ENCODE measurements at places on chromosomes 4 and X. TPM values are rescaled to one million over a fixed set of nuclear protein-coding genes. Genes with fewer than 3 reads are reported as not detected.
A peak's percentile ranks its signal among the peaks of the same experiment; 100 is the strongest.

DNA sequence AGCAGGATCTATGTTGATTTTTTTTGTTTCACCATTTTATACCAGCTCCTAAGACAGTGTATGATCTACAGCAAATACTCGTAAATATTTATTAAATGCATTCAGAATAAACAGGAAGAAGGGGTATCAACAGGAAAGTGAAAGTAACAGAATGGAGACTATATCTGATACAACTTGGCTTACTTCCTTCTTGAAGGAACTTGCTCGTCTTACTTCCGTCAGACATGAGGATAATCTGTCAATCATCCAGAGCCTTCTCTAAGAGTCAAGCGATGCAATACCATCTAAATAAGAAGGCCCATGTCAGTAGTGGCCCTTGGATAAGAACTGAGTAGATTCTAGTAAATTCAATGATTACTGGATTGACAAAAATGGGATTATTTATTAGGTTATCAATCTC is 84.2 kb downstream of the CAMK2D start:
- H3K36me3 ChIP-seq: no peaks in the 10 kb centered on the region
- no peak overlapping the region for H3K4me3 ChIP-seq
- H3K27me3 ChIP-seq: no peaks in the 10 kb centered on the region
- no peak for DNase-seq
- peak overlapping the region; percentile 2 for H3K27ac ChIP-seq

DNA sequence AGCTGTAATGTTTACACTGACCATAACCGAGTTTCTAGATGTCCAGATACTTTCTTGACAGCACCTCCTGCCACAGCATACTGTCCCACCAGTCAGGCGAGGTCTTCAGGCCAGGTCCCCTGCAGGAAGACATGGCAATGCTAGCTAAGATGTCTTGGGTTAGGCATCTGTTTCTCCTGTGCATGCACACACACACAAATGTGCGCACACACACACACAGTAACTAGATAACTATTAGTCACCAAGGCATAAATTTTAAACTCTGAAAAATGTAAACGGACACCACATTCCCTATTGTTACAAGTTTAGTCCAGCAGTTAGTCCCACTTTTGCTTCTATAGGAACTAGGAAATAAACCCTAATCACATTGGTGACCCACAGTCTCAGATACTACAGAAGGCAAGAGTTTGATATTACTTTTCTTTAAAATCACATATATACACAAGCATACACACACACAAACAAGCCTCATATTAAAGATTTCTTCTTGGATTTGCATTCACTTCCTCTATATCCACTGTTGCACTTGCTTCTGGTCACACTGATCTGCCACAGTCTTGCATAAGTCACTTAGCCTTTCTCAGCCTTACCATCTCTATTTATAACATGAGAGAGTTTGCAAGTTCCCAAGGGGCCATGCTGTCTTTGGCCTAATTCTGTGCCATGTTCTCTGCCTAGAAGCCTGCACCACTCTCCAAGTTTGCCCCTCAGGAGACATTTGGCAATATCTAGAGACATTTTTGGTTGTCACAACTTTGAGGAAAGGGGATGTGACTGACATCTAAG is 32.2 kb downstream of the IL21 start:
- no peaks in the 10 kb centered on the region for H3K36me3 ChIP-seq
- peaks cover 9% of the 10 kb centered on the region for H3K4me1 ChIP-seq
- H3K27me3 ChIP-seq: no peaks in the 10 kb centered on the region
- no peak overlapping the region for H3K27ac ChIP-seq
- no peak overlapping the region for H3K4me3 ChIP-seq

GRCh38 chr4:71004281-71004851 is 10.9 kb downstream of the DCK start:
- DNase-seq: peak; percentile 11
- peaks cover 16% of the 10 kb centered on the region for H3K36me3 ChIP-seq
- peaks cover 33% of the 10 kb centered on the region for H3K4me1 ChIP-seq
- H3K4me3 ChIP-seq: peak overlapping the region; percentile 12
- no peaks in the 10 kb centered on the region for H3K27me3 ChIP-seq

GRCh38 chr4:13347517-13348125 is 136.5 kb downstream of the RAB28 start:
- no peaks in the 10 kb centered on the region for H3K36me3 ChIP-seq
- no peaks in the 10 kb centered on the region for H3K4me1 ChIP-seq
- DNase-seq: no peak
- H3K27ac ChIP-seq: no peak overlapping the region
- H3K27me3 ChIP-seq: no peaks in the 10 kb centered on the region

- no peaks in the 10 kb centered on the region for H3K27me3 ChIP-seq
- no peaks in the 10 kb centered on the region for H3K4me1 ChIP-seq
- DNase-seq: no peak
- H3K27ac ChIP-seq: no peak overlapping the region
- no peak overlapping the region for H3K4me3 ChIP-seq
Observed at GRCh38 chr4:111652236-111652635, 493.0 kb upstream of the FAM241A start.

- DNase-seq: no peak
- H3K27ac ChIP-seq: no peak overlapping the region
- H3K4me1 ChIP-seq: no peaks in the 10 kb centered on the region
- H3K36me3 ChIP-seq: no peaks in the 10 kb centered on the region
Observed at GRCh38 chrX:121151293-121151692, 103.9 kb downstream of the GLUD2 start.

The ATP1B4 gene
- not detected for total RNA-seq

DNA sequence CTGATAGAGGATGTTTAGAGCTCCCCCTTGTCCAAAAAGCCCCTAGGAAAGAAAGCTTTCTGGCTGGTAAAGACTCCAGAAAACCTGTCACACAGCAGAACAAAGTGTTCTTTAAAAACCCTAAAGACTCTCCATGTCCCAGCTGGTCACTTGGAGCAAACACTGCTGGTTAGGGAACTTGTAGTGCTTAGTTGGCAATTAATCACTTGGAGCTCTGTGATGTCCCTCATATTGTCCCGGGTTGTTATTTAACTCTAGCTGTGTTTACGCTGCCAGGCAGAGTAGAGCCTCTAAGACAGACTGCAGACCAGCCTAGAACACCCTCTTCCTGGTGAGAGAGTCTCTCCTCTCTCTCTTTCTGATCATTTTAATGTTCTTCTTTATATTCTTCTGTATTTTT is 267.3 kb downstream of the BCOR start:
- H3K4me1 ChIP-seq: no peaks in the 10 kb centered on the region
- no peaks in the 10 kb centered on the region for H3K36me3 ChIP-seq
- no peak for DNase-seq
- no peaks in the 10 kb centered on the region for H3K27me3 ChIP-seq

DNA sequence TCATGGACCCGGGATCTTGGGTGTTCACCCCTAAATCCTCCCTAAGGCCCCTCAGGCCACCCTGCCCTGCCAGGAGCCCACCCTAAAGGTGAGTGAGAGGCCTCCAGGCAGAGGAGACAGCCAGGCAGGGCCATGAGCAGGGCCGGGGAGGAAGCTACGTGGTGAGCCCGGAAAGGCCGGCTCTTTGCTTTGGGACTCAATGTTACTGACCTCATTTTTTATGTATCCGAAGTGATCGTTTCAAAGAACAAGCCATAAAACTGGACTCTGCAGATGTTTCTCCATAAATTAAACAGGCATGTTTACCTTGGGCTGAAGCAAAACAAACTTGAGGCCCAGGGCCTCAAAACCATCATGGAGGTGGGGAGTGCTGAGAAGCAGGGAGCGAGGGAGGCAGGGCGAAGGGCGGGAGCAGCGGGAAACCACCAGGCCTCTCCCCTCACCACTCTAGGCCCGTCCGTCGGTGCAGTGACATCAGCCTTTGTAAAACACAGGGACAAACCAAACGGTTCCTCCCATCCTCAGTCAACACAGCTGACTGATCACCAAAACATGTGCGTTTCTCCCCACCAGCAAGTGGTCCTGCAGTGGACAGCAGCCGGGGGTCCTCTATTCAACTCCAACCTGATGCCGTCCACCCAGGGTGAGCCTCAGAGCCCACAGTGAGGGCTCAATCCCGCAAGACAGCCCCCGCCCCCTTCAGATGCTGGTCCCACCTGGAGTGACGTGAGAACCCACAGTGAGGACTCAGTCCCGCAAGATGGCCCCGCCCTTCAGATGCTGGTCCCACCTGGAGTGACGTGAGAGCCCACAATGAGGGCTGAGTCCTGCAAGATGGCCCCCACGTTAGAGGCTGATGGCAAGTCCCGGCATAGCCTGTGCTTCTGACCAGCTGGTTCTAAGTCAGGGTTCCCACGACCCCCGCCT is 102.9 kb upstream of the LRPAP1 start:
- no peak overlapping the region for H3K27ac ChIP-seq
- no peaks in the 10 kb centered on the region for H3K36me3 ChIP-seq
- no peaks in the 10 kb centered on the region for H3K4me1 ChIP-seq
- DNase-seq: no peak

DNA sequence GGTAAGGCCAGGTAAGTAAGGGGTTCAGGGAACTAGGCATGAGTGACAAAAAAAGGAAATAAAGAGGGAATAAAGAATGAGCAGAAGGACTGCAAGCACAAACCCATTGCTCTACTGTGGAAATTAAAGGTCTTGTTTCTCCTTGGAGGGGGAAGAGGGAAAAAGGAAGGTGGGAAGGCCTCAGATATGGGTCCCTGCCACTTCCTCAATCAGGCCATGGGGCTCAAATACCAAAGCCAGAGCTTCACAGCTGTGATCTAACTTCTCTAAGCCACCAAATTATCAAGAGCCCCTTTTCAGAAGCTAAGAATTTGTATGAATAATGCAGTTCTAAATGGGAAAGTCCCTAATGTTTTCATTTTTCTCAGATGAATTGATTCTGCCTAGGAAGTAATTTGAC is 4.7 kb downstream of the USP51 start:
- no peak overlapping the region for H3K4me3 ChIP-seq
- no peak for DNase-seq
- H3K36me3 ChIP-seq: no peaks in the 10 kb centered on the region
- no peak overlapping the region for H3K27ac ChIP-seq

GRCh38 chr4:153788413-153789276 is at the start of gene SFRP2:
Gene SFRP2 (minus strand): TSS chr4:153789083. CDS start chr4:153788835, 248 bp downstream.
- H3K4me3 ChIP-seq: no peak within 1 kb of the TSS
- H3K4me1 ChIP-seq: peaks cover 48% of the 10 kb centered on the region
- H3K27me3 ChIP-seq: peaks cover 66% of the 10 kb centered on the region

The CACNA1F gene
- 1.1 TPM for total RNA-seq

DNA sequence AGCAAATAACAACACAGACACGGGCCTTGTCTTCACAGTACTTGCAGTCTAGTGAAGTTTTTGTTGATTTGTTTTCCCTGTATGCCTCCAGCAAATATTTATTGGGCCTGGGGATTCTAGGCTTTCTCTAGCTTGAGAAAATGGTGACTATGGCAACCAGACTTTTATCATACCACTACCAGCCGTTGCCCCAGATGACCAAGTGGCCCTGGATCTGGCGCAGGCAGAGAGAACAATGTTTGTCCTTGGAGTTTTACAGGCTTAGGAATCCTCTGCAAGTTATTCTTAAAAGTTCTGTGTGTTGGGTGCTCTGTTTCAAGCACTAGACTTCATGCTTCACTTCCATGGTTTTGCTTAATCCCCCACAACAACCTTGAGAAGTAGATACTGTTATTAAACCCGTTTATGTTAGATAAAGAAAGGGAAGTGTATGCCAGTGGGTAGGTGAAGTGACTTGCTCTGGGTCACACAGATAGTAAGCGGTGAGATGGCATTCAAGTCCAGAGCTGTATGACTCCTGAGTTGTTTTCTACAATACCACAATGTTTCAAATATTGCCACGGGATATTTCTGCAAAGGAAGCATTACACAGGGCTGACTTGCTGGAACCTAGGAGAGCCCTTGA is 94.6 kb downstream of the AKAP4 start:
- H3K36me3 ChIP-seq: no peaks in the 10 kb centered on the region
- peaks cover 3% of the 10 kb centered on the region for H3K27me3 ChIP-seq
- no peak overlapping the region for H3K4me3 ChIP-seq
- no peaks in the 10 kb centered on the region for H3K4me1 ChIP-seq

DNA sequence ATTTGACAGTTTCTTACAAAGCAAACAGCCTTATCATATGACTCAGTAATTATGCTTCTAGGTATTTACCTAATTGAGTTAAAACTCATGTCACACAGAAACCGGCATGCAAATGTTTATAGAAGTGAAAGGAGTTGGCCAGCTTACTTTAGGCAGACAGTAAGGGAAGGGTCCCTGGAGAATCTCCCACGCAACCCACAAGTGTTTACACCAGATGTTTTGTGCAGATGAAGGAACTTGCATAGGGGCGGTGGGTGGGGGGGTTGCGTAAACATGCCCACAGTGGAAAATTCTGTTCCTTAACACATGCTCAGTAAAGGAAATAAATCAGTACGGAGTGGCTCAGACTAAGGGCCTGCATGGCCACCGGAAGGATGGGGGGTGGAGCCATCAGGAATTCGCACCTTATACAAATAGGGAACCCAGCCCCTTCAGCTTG is 330.5 kb upstream of the AADAT start:
- no peak overlapping the region for H3K27ac ChIP-seq
- no peak for DNase-seq
- H3K4me3 ChIP-seq: no peak overlapping the region
- H3K4me1 ChIP-seq: no peaks in the 10 kb centered on the region
- no peaks in the 10 kb centered on the region for H3K36me3 ChIP-seq

DNA sequence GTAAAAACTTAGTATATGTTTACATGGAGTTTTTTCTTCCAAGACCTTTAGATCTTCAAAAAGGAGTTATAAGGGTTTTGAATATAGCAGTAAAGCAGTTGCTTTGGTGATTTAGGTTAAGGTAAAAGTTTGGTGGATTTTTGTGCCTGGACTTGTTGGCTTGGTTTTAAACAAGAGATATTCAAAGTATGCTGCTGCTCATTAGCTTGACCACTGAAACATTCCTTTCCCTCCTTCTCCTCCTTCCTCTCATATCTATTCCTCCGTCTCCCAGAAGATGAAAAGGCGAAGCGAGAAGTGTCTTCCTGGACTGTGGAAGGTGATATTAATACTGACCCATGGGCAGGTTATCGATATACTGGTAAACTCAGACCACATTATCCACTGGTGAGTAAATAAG is 38.4 kb downstream of the METAP1 start:
- H3K27me3 ChIP-seq: no peaks in the 10 kb centered on the region
- H3K4me3 ChIP-seq: no peak overlapping the region
- H3K27ac ChIP-seq: no peak overlapping the region
- H3K36me3 ChIP-seq: peaks cover 23% of the 10 kb centered on the region
- H3K4me1 ChIP-seq: no peaks in the 10 kb centered on the region

The PPP3CA gene
- total RNA-seq: 13.8 TPM

DNA sequence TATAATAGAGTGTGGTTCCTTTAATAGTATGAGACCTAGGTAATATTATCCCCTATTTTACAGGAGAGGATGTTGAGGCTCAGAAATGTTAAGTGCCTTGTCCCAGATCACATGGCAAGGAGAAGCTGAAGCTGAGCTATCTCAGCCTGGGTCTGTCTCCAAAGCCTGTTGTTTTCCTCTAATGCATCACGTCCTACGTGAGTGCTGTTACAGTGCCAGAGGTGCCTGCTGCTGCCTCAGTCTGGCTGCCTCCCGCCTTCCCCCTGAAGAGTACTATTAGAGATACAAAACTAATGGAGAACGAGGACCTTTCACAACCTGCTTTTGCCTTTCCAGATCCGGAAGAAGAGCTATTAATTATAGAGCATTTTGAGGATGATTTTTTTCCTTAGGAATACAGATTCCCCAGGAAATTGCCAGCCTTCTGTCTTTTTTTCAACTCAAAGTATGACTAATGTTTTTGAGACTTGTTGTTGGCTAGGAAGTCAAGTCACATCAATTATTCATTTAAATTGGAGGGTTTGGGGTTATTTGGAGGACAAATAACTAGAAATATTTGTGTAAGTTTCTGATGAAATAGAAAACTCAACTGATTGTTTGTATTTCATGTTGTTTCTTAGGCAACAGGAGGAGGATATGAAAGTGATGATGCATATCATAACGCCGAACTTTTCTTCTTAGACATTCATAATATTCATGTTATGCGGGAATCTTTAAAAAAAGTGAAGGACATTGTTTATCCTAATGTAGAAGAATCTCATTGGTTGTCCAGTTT is 43.9 kb upstream of the MTMR1 start:
- no peak overlapping the region for H3K4me3 ChIP-seq
- H3K27me3 ChIP-seq: no peaks in the 10 kb centered on the region
- H3K27ac ChIP-seq: no peak overlapping the region
- no peaks in the 10 kb centered on the region for H3K4me1 ChIP-seq
